ENCODE measurements at places on chromosomes 7 and 10.

DNA sequence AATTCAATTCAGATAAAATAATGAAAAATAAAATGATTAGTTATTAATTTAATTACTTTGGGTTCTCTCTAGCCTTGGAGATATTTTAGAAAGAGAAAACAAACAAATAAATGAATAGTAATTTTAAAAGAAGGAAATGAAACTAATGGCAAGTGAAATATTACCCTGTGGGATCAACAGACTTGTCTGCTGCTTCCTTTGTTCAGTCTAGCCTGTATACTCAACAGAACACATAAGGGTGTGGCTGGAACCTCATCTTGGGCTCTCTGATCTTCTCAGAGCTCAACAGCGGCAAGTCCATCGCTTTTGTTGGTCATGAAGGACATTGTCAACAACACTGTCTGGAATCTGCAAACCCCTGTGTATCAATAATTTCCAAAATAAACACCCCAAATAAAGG lies 904.9 kb downstream of the IPMK start:
- DNase-seq, result no peak

- DNase-seq, result no peak
Observed at GRCh38 chr10:691216-691615, 1.7 kb upstream of the DIP2C start.

- no peak for DNase-seq
Observed at GRCh38 chr7:148286150-148286549, 304.4 kb upstream of the C7orf33 start.

DNA sequence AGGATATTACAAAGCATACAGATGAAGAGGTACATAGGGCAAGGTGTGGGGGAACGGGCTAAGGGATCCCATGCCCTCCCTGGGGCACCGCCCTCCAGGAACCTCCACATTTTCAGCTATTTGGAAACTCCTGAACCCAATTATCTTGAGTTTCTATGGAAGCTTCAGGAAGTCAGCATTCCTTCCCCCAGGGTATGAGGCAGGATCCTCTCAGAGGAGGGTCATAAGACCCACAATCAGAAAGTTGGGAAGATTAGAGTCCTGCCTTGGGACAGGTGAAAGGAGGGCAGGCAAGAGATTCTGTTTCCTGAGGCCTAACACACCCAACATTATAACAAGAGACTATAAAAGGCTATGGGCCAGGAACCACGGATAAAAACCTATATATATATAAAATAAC lies 98.0 kb downstream of the RALA start:
- no peak for DNase-seq

DNA sequence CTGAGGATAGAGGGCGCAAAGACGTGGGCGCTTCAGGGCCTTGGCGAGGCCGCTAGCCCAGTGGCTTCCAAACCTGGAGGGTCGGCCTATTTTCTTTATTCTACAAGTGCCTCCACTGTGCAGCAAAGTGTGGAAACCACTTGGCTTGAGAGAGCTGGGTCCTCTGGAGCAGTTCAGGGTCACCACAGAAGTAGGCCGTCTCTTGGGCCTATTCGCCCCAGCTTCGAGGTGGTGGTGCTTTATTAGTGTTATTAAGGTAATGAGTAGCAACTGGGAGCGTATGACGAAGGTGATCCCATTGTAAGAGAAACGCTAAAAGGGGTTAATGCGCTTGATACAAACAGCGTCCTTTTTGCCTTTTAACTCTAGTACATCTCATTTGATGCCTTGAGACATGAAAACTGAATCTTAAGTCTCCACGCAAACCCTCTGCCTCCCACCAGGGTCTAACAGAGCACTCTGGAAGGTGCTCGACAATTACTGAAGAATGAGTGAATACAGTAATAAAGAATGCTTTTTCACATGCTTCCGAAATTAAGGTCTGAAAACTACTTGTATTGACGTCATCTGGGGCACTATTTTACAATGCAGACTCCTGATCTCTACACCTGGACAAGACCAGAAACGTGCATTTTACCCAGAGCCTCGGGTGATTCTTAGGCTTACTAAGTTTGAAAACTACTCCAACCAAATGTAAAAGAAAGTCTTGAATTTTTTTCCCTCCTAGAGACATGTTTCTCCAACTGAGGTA lies 647 bp upstream of the GSAP start:
- no peak for DNase-seq

GRCh38 chr7:55325371-55325792 lies 39.8 kb upstream of the LANCL2 start:
- DNase-seq, result no peak

DNA sequence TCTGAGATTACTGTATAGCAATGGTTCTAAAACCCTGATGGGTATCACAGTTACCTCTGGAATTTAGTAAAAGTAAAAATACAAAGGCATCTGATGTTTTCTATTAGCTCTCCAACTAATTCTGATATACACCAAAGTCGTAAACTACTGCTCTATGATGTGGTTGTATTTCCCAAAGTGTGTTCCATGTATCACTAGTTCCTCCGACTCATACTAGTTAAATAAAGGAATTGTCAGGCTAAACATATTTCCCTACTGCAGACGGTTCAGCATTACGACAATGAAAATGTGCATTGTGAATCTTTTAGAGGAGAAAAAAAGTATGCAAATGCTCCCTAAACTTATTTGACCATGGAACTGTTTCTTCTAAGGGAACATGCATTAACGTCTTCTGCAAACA lies 38.9 kb downstream of the ZNF365 start:
- no peak for DNase-seq

GRCh38 chr10:29559996-29560395 lies 74.8 kb downstream of the SVIL start:
- no peak for DNase-seq

DNA sequence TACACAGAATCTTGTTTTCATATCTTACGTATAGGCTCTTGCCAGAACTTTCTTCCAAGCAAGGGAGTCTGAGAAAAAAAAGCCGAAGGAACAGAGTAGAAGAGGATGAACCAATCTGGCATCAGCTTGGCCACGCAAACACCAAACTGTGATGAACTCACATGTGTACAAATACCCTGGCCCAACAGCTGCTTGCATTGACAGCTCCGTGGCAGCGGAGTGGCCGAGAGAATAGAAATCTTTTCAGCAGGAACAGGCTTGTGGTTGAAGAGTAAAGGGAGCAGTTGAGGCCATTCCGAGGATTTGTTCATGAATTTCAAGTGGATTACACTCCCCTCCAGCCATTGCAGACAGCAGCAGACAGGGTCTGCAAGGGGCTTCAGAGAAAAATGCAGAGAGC lies 173.8 kb upstream of the PLXNA4 start:
- DNase-seq, result no peak

DNA sequence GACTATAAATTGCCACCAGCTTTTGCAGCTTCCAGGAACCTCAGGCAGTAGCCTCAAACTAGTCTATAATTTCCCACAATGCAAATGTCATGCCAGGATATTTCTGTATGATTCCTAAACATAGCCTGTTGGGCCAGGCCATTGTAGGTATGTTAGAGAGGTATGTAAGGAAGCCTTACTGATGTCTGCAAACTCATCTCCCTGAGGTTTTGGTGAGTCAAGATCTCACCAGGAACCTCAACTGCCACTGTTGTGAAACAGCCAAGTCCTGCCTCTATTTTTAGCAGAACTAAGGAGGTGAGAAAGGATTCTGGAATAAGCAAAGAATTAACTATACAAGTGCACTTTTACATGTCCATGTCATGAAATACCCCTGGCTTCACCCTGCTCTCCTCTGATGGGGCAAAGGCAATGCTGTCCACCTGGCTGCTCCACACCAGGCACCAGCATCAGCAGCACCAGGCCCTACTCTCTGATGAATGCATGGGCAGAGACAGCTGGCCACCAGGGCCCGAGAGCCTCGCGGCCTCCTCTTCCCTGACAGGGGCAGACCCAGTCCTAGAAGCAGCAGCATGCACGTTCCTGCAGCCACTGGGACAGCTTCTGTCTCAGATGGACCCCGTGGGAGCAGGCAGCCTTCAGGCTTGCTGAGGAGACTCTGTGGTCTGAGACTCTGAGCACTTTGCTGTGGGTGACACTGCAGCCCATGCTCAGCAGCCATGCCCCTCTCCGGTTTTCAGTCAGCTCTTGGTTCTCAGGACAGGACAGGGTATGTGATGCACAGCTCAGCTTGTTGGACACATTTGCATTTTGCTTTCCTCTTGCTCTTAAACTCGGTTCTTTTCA lies 147.3 kb downstream of the ZMYND11 start:
- DNase-seq, result no peak

DNA sequence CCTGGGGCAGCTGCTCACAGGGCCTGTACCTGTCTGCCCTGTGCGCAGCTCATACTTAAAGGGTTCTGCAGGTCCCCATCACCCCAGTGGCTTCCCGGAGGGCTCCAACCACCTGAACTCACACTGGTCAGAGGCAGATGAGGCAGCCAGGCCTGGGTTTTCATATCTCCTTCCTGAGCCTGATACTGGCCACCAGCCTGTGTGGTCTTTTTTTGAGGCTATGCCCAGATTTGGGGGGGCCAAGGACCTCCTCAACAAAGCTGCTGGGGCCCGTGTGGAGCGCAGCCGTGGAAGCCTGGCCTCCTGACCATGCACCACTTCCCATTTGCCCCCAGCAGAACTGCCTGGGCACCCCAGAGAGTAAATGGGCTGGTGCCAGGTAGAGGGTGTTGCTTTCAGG lies 25.7 kb downstream of the PNLIPRP2 start:
- no peak for DNase-seq

- DNase-seq, result no peak
Observed at GRCh38 chr10:86392723-86393094, 26.1 kb upstream of the GRID1 start.

GRCh38 chr10:10891124-10892082 lies 126.3 kb upstream of the CELF2 start:
- no peak for DNase-seq

DNA sequence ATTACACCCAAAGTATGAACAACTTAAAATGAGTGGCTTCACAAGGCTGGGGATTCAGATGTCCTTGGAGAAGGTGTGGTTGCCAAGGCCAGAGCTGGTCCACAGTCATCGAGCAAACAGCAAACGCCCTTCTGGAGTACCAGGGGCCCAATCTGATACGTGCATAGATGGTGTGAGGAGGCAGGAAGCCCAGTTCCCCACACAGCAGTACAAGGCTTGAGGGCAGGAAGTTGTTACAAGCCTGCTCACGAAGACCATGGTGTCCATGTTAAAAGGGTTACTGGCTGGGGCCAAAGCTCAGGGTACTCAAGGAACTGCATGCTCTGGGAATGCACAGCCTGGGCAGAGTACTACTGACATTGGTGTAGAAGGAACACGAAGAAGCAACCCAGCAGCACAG lies 4.6 kb upstream of the ANKRD26 start:
- DNase-seq, result no peak

GRCh38 chr7:104552102-104552501 lies 223.7 kb downstream of the LHFPL3 start:
- DNase-seq, result no peak

DNA sequence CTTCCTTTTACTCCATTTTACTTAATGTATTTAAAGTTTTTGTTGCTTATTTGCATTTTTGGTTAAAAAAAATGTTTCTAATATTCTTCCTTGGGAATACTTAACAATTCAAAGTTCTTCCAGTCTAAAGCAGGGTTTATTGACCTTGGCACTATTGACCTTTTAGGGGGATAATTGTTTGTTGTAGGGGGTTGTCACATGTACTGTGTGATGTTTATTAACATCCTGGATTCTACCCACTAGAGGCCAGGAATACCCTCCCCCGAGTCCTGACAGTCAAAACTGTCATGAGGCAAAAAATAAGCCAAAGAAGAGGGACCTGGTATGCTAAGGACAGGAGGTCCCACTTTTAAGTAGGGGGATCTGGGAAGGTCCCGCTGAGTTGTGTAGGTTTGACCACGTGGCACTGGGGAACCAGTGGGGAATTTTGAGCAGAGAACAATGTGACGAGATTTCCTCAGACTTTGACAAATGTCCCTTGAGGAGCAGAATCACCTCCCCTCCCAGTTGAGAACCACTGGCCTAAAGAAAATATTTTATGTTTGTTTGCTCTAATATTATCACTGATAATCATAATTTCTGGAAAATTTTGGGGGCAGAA lies 178.3 kb upstream of the PRR15 start:
- no peak for DNase-seq

DNA sequence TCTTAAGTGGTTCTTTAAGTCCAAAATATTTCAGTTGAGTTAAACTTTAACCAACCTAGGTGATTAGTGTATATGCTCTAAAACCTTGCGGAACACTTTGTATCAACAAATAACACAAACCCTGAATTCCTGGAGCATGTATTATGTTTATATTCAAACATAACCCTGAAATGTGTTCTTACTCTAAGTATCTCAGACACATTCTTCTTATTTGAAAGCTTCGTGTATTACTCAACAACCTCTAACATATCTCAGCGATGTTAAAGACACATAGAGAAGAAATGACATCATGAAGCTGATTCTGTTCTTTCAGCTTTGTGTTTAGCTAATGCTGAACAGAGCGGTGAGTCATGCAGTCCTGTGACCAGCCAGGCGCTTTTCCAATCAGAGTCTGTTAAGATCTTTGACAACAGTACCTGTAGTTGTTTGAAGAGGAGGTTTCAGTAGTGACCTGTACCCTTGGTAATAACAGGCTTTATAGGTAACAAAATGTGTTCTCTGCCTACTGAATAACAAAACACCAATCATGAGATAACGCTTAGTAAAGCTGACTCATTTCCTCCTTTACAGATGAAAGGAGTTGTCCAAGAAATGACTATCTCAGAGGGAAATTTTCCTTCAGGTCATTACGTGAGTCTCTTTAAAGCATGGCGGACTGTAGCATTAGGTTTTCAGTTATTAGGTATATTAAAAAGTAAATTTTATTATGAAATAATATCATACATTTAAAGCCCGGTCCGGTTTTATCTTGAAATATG lies 67.3 kb upstream of the KLF6 start:
- peak; percentile 66 for DNase-seq

DNA sequence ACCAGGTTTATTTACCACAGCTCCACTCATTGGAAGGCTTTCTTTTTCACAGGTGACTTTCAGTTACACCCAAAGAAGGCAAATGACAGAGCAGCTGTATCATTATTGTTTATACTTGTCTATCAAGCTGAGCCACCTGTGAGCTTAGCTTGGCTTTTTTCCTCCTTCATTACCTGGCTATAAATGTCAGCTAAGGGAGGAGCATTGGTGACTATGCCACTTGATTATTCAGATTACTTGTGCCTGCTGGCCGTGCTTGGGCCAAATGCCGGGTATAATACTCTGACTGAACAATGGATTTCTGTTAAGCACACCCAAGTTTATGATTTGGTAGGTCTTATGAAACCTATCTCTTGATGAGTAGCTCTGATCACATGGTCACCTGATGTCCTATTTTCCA lies 9.9 kb upstream of the GNAT3 start:
- DNase-seq, result no peak
